Spleen (tissue), 13 donors: ENCODE measurements at places on chromosomes 13 and 19. TPM values are rescaled to one million over a fixed set of nuclear protein-coding genes. Genes with fewer than 3 reads are reported as not detected.

DNA sequence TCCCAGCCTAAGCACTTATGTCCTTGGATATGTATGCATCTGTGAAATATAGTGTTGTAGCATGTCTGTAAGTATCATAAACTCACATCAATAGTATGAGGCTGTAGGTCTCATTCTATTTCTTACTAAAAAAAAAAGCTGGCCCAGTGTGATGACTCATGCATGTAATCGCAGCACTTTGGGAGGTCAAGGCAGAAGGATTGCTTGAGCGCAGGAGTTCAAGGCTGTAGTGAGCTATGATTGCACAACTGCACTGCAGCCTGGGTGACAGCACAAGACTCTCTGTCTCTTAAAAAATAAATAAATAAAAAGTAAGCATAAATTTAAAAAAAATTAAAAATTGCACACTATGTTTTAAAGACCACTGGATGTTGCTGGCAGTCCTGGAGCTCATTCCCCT is 79.1 kb upstream of the SPATA13 start:
- DNase-seq, result no peak
- H3K4me3 ChIP-seq, result no peak overlapping the region
- H3K36me3 ChIP-seq, result no peaks in the 10 kb centered on the region
- no peaks in the 10 kb centered on the region for H3K27me3 ChIP-seq

GRCh38 chr13:77239312-77239711 is 87.6 kb downstream of the MYCBP2 start:
- H3K36me3 ChIP-seq, result peaks cover 40% of the 10 kb centered on the region
- DNase-seq, result no peak
- H3K4me1 ChIP-seq, result no peaks in the 10 kb centered on the region

DNA sequence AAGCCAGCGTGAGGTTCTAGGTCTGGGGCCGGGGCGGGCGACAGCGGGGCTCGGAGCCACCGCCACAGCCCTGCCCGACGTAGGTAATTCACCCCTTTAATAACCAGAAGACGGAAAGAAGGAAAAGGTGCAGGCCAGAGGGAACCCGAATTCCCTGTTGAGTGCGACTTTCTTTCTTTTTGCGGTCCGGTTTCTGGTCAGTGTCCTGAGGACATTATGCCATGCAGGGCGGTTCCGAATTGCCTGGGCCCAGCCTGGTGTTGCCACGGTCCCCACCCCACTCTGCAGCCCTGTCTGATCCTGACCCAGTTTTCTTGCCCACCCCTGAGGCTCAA is 18.4 kb upstream of the TFDP1 start:
- H3K4me3 ChIP-seq, result no peak overlapping the region
- no peaks in the 10 kb centered on the region for H3K36me3 ChIP-seq
- no peaks in the 10 kb centered on the region for H3K4me1 ChIP-seq
- H3K27me3 ChIP-seq, result peaks cover 7% of the 10 kb centered on the region

GRCh38 chr19:11116507-11116906 is 27.2 kb downstream of the LDLR start:
- H3K27me3 ChIP-seq, result no peaks in the 10 kb centered on the region
- H3K4me1 ChIP-seq, result no peaks in the 10 kb centered on the region
- no peak overlapping the region for H3K4me3 ChIP-seq
- peaks cover 89% of the 10 kb centered on the region for H3K36me3 ChIP-seq

- H3K27ac ChIP-seq, result no peak overlapping the region
- DNase-seq, result no peak
- H3K4me1 ChIP-seq, result no peaks in the 10 kb centered on the region
- no peaks in the 10 kb centered on the region for H3K27me3 ChIP-seq
- no peak overlapping the region for H3K4me3 ChIP-seq
Measured at GRCh38 chr19:54795758-54796157, 7.7 kb upstream of the KIR2DL4 start.

Gene ZNF737
- 19.2 TPM for total RNA-seq

Gene CEACAM6
- 1.0 TPM for total RNA-seq

Gene LHB
- not detected for total RNA-seq
